Endothelial cell of umbilical vein (primary cell): ENCODE measurements at places on chromosomes 12 and 14. TPM values are rescaled to one million over a fixed set of nuclear protein-coding genes. Genes with fewer than 3 reads are reported as not detected.

- peak; percentile 1 for DNase-seq
These were observed 855.3 kb downstream of the DIO2 start for GRCh38 chr14:79356040-79356439.

The ALX1 gene
- 2.2 and 3.4 TPM in 2 replicates for total RNA-seq

GRCh38 chr12:123971770-123972456, 718 bp downstream of the CCDC92 start:
- DNase-seq: no peak

The IAPP gene
- not detected in 2 replicates for total RNA-seq

GRCh38 chr14:34104489-34105397, 153.9 kb upstream of the EGLN3 start:
- DNase-seq: no peak

DNA sequence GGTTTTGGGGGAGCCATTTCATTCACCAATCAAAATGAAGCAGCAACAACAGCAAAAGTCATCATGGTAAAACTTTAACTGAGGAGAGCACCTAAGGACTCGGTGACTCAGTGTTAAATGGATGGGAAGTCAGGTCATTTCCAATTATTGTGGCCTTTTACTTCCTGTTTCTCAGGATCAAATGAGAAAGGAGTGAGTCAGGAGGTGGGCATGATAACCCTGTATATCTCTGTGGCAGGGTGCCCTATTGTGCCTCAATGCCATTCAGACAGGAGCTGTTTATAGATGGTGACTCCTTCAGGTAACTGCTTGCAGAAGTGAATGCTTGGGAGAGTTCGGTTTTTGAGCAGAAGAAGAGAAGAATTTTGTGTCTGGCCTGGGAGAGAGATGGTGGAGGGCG, 135.5 kb upstream of the CPM start:
- DNase-seq: peak; percentile 77

- DNase-seq: no peak
These were observed 3.1 kb downstream of the LACRT start for GRCh38 chr12:54631551-54631950.

The TAS2R10 gene
- total RNA-seq: 0.66 TPM in 1 of 2 replicates, not detected in the other

The EXOC3L4 gene
- not detected in 2 replicates for total RNA-seq

The AGAP2 gene
- total RNA-seq: 0.05 and 0.24 TPM in 2 replicates

- DNase-seq: no peak
These were observed 4.8 kb downstream of the SLC39A2 start for GRCh38 chr14:21003788-21004346.

The C12orf54 gene
- not detected in 2 replicates for total RNA-seq

- no peak for DNase-seq
These were observed 78.0 kb downstream of the B4GALNT3 start for GRCh38 chr12:537772-538171.

DNA sequence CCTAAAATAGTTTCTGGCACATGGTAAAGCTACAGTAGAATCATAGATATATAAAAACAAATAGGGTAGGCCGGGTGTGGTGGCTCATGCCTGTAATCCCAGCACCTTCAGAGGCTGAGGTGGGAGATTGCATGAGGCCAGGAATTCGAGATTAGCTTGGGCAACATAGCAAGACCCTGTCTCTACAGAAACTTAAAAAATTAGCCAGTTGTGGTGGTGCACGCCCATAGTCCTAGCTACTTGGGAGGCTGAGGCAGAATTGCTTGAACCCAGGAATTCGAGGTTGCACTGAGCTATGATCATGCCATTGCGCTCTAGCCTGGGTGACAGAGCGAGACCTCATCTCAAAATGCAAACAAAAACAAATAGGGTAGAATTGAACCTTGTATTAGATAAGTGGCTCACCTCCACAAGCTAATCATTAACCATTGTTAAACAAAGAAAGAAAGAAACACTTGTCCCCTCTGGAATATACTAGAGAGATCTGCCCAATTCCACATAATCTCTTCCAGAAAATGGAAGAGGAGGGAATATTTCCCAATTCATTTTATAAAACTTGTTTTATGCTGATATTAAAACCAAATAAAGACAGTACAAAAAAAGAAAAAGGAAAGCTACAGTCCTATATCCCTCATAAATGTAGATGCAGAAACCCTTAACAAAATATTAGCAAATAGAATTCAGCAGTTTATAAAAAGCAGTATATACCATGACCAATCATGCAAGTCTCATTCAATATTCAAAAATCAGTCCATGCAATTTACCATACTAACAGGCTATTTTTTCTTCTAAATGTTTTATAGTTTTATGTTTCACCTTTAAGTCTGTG, 22.7 kb upstream of the DHRS2 start:
- no peak for DNase-seq

- no peak for DNase-seq
These were observed 49.9 kb downstream of the KCNMB4 start for GRCh38 chr12:70415987-70416386.

DNA sequence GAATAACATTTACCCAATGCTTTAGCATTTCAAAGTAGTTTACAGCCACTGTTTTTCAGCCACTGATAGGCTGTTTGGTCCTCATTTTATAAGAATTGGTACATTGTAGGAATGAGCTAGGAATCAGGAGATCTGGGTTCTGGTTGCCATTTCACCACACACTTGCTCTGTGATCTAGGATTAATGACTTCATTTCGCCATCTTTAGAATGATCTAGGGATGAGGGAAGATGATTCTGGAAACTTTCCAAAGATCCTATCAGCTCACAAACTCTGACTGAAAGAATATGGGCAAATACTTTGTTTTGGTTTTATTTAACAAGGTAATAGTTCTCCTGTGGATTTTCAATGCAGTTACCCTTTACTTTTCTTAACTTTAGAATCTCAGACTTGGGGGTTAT, 155.0 kb downstream of the GCH1 start:
- DNase-seq: no peak

- DNase-seq: peak; percentile 85
These were observed 5.7 kb downstream of the PRKAB1 start for GRCh38 chr12:119673634-119674033.

- DNase-seq: no peak
These were observed 63.3 kb downstream of the FOXN3 start for GRCh38 chr14:89353766-89354113.

- no peak for DNase-seq
These were observed 450.2 kb downstream of the CCER1 start for GRCh38 chr12:90504806-90505205.

DNA sequence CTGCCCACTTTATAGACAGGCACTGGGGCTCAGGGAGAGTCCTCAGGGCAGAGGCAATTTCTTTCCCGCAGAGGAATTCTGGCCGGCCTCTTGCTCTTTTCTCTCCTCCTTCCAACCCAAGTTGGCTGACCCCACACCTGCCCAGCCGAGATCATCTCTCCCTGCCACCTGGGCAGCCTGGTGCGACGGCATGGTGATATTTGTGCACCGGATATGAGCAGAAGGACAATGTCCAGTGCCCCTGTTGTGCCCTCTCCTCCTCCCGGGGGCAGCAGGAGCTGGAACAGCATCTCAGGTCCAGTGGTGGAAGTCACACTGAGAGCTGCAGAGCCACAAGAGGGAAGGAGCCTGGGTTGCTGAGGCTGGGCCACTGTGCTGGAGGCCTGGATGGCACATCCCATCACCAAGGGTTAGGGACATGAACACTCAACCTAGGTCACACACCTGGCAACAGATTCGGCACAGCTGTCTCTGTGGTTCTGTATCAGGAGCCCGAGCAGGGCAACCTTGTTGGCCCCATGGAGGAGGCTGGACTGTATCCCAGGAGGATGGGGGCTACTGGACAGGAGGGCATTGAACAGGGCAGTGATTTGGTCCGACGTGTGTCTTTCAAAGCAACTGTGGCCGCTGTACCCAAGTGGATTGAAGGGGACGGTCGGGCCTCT, 57.7 kb upstream of the DIO3 start:
- no peak for DNase-seq

GRCh38 chr12:42933461-42934081, 344.0 kb upstream of the PRICKLE1 start:
- DNase-seq: no peak

DNA sequence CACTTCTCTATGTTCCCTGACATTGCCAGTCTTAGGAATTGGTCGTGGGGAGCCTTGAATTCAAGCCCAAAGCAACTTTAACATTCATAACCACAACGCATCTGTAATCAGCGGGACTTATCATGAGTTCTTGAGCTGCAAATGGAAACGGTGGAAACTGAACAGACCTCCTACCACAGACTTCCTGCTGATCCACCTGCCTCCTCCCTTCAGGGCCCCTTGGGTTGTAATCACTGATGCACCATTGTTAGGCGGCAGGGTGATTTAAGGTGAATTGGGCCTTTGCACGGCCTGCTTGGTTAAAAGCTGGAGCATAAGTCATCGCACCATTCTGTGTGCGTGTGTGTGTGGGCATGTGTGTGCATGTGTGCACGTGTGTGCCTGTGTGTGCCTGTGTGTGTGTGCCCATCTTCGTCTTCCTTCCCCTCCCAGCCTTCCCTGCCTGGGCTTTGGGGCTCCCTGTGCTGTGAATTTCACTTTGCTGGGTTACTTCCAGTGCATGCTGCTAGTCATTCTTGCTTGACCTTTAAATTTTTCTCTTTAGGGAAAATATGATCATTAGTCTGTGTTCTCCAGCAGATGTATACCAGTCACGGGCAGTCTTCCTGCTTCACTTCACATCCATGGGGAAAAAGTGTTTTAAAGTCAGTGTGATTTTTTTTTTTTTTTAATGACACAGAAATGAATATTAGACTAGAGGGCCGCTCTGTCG, 29.1 kb downstream of the CHST11 start:
- no peak for DNase-seq

- no peak for DNase-seq
These were observed 1.9 kb downstream of the SLC6A15 start for GRCh38 chr12:84910549-84911241.

The PRB2 gene
- total RNA-seq: not detected in 2 replicates
